ENCODE measurements at places on chromosomes 2 and 18.

GRCh38 chr2:2674831-2675230 lies 343.8 kb upstream of the MYT1L start:
- no peak for DNase-seq

DNA sequence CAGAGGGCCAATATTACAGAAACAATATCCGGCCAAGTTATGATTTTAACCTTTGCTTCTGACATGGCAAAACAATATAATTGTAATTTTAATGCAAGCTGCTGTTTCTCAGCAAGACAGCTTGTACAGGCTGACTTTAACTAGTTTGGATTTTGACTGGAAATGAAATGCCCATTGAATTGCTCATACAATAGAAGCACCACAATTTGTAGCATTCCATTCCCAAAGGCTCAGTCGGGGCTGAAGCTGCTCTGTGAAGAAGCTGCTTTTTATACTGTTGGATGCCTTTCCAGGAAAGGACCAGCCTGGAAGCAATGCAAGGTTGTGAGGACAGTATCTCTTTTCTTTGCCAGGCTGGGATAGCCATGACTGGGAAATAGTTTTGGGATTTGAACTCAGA lies 677.0 kb upstream of the FANCL start:
- peak; percentile 26 for DNase-seq

DNA sequence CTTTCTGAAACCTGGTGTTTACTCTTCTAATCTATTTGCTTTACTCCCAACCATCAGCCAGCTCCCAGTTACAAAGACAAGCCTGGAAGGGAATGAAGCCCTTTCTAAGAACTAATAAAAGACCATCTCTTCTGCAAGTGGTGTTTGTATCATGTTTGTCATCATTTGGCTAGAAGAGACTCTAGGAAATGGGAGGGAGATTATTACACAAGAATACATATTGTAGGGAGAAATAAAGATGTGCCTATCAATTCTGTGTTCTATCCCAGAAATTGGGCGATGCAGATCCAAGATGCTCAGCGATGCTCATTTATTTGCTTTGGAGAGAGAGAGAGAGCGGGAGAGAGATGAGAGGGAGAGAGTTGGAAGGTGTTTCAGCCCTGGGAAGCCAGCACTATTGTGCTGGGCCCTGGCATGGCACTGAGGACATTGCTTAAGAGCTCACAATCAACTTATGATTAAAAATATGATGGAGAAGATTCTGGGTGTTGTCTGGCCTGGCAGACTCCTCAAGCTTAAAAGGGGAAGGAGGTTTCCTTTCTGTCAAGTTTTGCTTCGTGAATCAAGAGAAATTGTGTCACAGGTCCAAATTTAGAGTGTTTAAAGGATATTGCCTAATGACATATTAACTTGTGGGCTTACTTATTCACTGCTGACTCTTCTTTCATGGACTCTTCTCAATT lies 41.8 kb upstream of the AFF3 start:
- no peak for DNase-seq

DNA sequence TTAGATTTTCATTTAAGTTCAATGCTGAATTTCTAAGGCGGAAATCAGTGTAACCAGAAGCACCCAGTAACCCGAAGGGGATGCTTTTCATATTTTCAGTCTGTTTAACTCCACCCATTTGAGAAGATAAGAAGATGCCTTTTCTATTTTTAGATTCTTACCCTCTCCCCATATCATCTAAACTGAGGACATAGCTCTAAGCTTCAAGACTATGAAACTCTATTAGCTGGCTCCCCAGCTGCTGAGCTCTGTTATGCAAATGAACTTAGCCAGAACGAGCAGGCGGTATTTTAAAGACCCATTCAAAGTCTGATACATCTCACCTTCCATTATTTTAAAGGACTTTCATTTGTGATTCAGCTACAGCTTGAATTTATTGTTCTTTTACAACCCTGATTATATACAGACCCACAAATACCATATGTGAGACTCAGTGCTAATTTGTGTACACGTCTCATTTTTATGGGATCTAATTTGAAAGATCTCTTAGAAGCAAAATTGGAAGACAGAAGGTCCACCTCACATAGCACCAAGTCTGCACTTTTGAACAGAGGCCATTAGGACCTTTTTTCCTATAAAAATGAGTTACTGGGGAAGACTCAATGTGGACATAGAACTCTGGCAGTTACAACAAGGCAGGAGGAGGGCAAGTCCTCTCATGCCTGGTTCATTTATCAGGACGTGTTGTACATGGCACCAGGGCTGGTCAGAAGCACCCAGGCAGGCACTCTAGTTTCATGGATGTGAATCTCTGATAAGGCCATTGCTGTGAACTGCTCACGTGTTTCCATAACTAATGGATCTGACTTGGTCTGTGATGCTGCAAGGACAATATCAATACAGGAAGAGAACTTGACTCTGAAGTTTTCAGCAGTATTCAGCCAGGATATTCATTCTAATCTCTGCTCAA lies 16.3 kb downstream of the CDC42EP3 start:
- peak; percentile 73 for DNase-seq

GRCh38 chr2:168678153-168678853 lies 124.1 kb upstream of the NOSTRIN start:
- no peak for DNase-seq

DNA sequence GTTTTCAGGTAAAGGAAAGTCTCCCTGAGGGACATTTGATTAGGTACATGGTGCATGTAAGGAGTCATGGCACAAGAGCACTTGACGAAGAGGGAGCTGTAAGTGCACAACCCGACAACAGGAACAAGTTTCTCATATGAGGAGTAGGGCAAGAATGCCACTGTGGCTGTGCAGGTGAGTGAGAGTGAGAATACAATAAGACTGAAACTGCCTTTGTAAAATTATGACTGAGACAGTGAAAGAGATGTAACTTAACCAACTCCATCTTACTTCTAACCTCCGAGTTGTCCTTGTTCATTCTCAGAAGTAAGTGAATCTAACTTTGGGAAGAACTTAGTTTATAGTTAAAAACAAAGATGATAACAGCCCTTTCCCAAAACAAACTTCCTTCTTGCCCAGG lies 1025.8 kb upstream of the CNTNAP5 start:
- no peak for DNase-seq

DNA sequence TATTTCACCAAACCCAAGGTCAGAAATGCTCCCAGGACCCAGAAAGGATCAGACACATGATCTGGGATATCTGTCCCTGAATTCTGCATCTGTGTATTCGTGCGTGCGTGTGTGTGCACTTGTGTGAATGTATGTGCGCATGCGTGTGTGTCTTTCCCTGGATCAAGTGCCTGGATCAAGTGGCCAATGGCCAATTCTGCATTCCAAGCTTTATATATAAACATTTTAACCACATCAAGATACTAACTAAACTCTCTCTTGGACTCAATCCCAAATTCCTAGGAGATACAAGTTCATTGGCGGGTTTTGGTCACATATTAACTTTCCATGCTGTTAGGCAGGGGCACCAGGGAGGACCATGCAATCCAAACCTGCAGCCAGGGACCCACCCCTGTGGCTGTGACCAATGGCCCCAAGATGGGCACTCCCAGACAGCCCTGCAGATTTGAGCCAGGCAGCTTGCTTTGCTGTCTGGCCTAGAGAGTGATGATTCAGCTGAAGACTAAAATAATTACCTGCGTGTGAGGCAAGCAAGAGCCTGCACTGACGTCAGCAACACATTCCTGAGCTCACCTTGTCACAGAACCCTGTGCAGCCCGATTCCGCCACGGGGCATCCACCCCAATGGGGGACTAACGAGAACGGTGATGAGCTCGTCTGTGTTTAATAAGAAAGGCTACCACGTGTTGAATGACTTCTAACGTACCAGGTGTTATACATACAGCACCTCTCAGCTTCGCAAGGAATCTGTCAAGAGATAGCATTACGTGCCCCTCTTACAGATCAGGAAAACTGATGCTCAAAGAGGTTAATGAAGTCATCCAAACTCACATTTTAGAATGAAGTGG lies 45.3 kb upstream of the ROCK2 start:
- DNase-seq, result peak; percentile 90

GRCh38 chr2:218407717-218408116 lies 8.0 kb downstream of the CTDSP1 start:
- no peak for DNase-seq

GRCh38 chr2:33219114-33219513 lies 257.3 kb upstream of the RASGRP3 start:
- DNase-seq, result no peak

GRCh38 chr2:5473635-5474034 lies 218.5 kb upstream of the SOX11 start:
- DNase-seq, result no peak

DNA sequence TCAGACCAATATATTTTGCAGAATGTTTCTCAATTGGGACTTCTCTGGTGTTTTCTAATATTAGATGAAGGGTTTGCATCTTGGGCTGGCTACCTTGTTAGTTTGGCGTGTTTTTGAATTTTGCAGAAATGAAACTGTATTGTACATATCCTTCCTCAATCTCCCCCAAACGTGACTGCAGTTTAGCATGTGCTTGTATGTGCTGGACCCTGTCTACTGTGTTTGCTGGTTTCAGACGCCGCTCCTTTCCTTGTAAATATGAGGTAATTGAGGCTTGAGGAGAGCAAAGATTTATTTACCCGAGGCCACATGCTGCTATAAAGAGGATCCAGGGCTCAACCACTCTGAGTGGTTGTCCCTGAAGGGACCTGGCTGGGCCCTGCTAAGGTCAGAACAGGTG lies 57.2 kb downstream of the NGEF start:
- DNase-seq, result no peak

DNA sequence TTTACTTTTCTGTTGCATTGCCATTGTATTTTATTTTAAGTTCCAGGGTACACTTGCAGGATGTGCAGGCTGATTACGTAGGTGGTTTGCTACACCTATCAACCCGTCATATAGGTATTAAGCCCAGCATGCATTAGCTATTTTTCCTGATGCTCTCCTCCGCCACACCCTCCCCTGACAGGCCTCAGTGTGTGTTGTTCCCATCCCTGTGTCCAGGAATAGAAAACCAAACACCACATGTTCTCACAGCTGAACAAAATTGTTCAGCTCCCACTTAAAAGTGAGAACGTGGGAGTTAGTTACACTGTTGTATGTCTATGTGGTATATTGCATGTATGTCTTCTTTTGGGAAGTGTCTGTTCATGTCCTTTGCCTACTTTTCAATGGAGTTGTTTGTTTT lies 1631.7 kb downstream of the DPP10 start:
- no peak for DNase-seq

- DNase-seq, result no peak
Measured at GRCh38 chr2:196336715-196337114, 165.3 kb upstream of the STK17B start.

DNA sequence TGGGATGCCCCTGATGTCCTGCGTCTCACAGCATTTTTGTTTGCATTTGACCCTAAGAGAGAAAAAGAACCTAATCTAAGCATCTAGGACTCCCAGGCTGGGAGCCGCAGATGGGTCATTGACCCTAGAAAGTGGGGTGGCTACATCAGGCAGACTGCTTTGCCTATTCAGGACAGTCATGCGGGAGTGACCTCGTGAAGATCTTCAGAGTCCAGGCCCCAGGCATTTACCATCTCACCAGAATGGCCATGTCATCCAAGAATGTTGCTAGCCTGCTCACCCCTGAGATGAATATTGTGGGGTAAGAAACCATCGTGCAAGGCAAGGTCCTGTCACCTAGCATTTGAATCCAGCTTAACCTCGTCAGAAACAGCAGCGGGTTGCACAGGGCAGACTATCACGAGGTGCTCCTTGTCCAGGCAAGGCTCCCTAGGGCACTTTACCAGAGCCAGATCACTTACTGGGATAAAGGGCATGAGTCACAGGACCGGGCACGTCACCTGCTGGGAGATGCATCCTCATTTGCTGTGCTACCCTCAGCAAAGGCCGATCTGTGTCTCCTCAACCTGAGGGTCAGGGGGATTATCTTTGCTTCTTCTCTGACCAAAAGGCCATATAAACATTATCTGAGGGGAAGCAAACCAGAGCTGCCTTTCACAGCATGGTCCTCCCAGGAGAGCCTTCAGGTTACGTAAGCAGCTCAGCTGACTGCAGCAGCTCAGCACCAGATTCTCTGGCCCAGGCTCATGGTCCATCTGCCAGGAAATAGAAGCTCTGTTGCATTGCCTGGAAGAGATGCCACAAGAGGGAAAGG lies 162.3 kb downstream of the ACKR3 start:
- DNase-seq, result peak; percentile 74

- no peak for DNase-seq
Measured at GRCh38 chr2:52181080-52181479, 1149.1 kb upstream of the NRXN1 start.
